Omental fat pad (tissue), 4 donors: ENCODE measurements at places on chromosomes 1 and 21. TPM values are rescaled to one million over a fixed set of nuclear protein-coding genes. Genes with fewer than 3 reads are reported as not detected.

GRCh38 chr21:27149034-27149433 is 182.1 kb upstream of the ADAMTS5 start:
- DNase-seq = no peak

DNA sequence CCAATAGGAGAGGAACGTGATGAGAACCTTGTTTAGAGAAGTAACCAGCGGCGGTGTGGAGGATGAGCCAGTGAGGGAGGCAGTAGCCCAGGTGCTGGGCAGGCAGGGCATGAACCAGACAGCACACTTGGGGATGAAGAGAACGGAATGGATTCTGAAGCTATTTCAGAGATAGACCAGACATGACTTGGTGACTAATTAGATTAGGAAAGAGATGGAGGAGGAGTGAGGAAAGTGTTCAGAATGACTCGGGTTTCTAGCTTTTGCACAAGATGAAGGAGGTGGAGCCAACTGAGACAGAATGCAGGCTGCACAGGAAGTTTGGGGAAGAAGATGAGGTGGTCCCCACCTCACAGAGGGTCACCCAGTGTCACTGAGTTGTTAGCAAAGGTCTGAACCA is 5.1 kb downstream of the PEF1 start:
- no peak for DNase-seq

- DNase-seq = no peak
Measured at GRCh38 chr21:42941696-42942085, 16.3 kb upstream of the ERVH48-1 start.

- no peak for DNase-seq
Measured at GRCh38 chr1:156276532-156276931, 6.1 kb downstream of the SMG5 start.

DNA sequence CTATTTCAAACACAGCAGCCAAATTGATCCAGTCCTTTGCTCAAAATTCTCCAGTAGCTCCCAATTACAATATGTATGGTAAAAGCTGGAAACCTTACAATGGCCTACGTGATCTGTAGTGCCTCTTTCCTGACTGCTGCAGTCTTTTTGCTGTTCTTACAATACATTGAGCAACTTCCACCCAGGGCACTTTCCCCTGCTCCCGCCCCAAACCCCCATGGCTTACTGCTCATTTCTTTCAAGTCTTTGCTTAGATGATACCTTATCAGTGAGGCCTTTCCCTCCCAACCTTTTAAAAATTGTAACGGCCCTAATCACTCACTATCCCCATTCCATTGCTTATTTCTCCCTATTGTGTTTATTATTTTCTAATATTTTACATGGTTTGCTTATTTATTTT is 43.9 kb upstream of the APOBEC4 start:
- no peak for DNase-seq

DNA sequence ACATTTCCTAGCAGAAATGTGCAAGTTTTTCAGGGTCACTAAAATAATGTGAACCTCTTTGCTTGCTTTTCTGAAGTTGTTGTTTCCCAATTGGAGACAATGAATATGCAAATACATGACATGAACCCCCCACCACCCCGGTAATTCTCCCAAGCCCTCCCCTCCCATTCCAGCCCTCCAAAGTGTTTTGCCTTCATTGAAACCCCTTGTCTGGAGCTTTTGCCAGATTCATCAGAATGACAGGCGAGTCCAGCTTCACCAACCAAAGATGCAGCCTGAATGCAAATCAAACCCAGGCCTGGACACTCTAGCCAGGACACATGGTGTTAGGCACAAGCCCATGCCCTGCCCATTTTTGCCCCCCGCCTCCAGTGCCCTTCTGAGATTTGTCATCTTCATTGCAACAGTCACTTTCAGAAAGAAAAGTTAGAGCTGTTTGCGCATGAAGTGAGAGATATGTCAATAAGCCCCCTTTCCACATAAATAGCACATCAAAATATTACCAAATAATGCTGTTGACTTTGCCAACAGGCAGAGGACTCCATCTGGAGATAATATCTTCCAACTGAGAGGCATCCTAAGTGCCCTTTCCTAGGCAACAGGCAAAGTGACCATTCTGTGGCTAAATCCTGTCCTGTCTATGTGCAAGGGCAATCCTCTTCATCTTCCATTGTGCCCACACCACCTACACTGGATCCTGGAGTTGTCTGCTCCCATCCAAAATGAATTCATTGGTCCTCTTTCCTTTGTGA is 145.6 kb upstream of the NFIA start:
- no peak for DNase-seq

DNA sequence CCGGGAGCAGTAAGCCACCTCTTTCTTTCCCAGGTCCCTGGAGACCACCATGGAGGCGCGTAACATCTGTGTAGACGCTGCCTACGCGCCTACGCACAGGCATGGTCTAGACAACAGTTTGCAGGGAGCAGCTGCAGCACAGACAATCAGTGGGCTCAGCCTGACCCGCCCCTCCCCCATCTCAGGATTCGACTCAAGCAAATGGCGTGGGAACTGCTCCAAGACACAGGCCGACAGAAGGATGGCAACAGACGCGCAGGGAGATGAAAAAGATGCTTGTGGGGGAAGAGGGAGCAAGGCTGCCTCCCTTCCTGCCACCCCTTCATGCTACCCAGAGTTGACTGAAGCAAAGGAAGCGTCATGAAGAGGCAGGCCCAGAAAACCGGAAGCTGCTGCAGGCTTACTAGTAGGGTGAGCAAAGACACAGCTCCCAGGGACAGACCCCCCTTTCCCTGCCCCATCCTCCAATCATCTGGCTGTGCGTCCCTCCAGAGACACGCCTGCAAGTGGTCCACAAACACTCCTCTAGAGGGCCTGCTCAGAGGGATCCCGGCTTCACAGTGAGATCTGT is 19.5 kb downstream of the STK40 start:
- no peak for DNase-seq

GRCh38 chr1:5831600-5832335 is 160.5 kb downstream of the NPHP4 start:
- DNase-seq = no peak

SPRR5 gene
- total RNA-seq = not detected

- DNase-seq = no peak
Measured at GRCh38 chr1:153928791-153929341, 6.1 kb upstream of the GATAD2B start.

DNA sequence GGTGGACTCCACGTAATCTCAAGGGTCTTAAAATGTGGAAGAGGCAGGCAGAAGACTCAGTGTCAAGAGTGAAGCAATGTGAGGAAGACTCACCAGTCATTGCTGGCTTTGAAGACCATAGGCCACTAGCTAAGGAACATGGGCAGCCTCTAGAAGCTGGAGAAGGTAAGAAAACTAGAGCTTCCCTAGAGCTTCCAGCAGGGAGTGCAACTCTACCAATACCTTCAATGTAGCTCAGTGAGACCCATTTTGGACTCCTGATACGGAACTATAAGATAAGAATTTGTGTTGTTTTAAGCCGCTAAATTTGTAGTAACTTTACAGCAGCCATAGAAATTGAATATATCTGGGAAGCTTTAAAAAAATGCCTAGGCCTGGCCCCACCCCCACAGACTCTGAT is 18.9 kb downstream of the METTL13 start:
- DNase-seq = no peak

DNA sequence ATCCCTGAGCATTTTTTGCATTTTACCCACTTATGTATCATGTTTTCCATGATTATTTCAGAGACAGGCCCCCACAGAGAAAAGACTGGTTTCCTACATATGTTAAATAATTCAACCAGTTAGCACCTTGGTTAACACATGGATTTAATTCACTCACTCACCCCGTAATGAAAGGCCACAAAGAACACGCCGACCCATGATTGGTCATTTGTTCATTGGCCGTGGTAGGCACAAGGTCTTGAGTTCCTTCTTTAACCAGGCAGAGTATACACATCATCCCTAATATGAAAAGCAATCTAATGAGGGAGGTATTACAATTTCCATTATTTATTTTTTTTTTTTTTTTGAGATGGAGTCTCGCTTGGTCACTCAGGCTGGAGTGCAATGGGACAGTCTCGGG is 50.6 kb downstream of the RPS6KA1 start:
- DNase-seq = no peak

- no peak for DNase-seq
Measured at GRCh38 chr1:156944268-156944667, 23.8 kb downstream of the LRRC71 start.

DNA sequence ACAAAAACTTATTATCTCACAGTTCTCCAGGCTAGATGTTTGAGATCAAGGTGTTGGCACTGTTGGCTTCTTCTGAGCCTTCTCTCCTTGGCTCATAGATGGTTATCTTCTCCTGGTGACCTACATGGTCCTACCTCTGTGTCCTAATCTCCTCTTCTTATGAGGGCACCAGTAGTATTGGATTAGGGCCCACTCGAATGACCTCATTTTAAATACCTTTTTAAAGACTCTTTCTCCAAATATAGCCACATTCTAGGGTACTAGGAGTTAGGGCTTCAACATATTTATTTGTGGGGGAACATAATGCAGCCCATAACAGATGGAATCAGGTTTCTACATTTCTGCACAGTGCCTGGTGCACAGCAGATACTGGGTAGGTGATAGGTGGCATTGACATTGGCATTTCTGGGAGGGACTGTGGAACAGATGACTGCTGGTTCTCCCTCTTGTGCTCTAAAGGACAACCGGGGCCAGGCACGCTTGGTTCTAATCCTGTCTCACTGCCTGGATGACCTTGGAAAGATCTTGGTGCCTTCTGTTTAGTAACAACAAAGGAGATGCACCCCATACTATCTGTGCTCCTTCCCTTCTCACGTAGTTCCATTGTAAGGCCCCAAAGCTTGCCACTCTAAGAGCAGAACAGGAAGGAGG is 140.3 kb downstream of the PLPP3 start:
- no peak for DNase-seq

GRCh38 chr1:227723474-227723873 is 11.6 kb downstream of the JMJD4 start:
- DNase-seq = no peak

GRCh38 chr1:180939711-180940103 is 27.0 kb downstream of the KIAA1614 start:
- DNase-seq = no peak

DNA sequence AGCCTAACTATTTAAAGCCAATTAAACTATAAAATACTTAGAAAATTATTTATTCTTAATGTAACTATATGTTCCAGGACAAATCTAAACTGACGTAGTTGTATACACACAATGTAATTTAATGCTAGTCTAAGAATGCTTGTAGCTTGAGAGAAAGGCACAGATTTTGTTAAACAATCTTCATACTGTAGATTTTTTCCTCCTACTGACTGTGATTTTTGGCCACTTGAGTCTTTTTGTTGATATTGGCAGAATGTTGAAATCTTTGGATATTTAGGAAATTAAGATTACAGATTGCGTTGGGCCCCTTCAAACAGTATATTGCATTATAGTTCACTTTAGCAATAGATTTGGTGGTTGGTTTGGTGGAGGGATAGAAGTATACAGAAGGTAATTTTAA is 40.5 kb downstream of the ATF3 start:
- no peak for DNase-seq

- no peak for DNase-seq
Measured at GRCh38 chr1:248696774-248697173, 5.8 kb downstream of the OR14I1 start.

DNA sequence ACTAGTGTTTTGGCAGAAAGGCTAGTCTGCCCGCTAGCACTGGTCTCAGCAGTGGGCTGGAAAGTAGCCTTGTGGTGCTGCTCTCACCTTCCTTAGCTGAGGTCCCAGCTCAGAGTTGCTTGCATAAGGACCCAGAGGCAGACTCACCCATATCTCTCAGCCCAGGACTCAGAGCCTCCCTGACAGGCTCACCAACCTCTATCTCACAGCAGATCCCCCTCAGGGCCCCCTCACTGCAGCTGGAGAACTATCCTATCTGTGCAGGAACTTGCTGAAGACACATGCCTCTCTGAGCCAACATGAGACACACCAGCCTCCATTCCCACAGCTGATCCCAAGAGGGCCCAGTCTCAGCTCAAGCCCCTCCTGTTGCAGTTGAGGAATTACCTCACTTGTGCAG is 82.6 kb downstream of the IARS2 start:
- DNase-seq = no peak

GRCh38 chr1:62395291-62395690 is 41.6 kb upstream of the USP1 start:
- no peak for DNase-seq

LRRIQ3 gene
- total RNA-seq = 1.6 TPM
